CD8-positive, alpha-beta memory T cell (primary cell): ENCODE measurements at places on chromosomes 6 and 20.

DNA sequence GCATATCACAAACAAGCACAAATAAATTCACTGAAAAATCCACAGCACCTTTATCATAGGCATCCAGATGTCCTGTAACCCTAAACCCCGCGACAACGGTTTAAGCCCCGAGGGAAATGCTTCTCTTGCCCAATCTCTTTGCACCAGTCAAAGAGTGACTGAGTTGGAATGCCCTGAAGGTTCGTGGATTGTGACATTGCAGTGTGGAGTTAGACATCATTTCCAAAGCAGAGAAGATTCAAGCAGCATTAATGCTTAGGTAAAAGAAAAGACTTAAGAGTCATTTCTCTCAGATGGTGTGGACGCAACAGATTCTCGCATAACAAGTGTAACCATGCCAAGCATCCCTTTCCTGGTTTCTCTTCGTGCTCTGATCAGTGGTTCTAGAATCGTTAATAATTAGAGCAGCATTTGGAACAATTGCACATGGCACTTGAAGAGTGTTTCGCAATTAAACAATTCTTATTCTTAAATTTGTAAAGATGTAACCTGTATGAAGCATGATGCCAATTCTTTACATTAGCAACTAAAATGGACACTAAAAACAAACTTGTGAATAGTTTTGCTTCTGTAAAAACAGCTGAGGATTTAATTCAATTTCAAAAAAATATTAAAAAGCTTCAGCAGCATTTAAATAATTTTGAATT is 121.6 kb downstream of the HIVEP2 start:
- peaks cover 51% of the 10 kb centered on the region for H3K4me1 ChIP-seq
- DNase-seq: no peak
- no peaks in the 10 kb centered on the region for H3K27me3 ChIP-seq
- H3K36me3 ChIP-seq: peaks cover 4% of the 10 kb centered on the region

GRCh38 chr6:10526156-10526555 is 5.0 kb downstream of the GCNT2 start:
- no peaks in the 10 kb centered on the region for H3K27me3 ChIP-seq
- H3K36me3 ChIP-seq: no peaks in the 10 kb centered on the region
- H3K4me3 ChIP-seq: no peak overlapping the region
- H3K4me1 ChIP-seq: no peaks in the 10 kb centered on the region

- no peak overlapping the region for H3K27ac ChIP-seq
- no peaks in the 10 kb centered on the region for H3K4me1 ChIP-seq
- no peaks in the 10 kb centered on the region for H3K27me3 ChIP-seq
- no peaks in the 10 kb centered on the region for H3K36me3 ChIP-seq
Measured at GRCh38 chr6:95935736-95936135, 80.0 kb upstream of the FUT9 start.

GRCh38 chr6:43115365-43115764 is 39.3 kb downstream of the PTK7 start:
- no peaks in the 10 kb centered on the region for H3K27me3 ChIP-seq
- no peak for DNase-seq
- no peak overlapping the region for H3K27ac ChIP-seq
- H3K4me3 ChIP-seq: no peak overlapping the region
- no peaks in the 10 kb centered on the region for H3K4me1 ChIP-seq

- DNase-seq: no peak
- H3K4me1 ChIP-seq: no peaks in the 10 kb centered on the region
- no peaks in the 10 kb centered on the region for H3K27me3 ChIP-seq
Measured at GRCh38 chr6:23927935-23928334, 198.1 kb upstream of the NRSN1 start.
